ENCODE measurements at places on chromosomes 7 and 10.

DNA sequence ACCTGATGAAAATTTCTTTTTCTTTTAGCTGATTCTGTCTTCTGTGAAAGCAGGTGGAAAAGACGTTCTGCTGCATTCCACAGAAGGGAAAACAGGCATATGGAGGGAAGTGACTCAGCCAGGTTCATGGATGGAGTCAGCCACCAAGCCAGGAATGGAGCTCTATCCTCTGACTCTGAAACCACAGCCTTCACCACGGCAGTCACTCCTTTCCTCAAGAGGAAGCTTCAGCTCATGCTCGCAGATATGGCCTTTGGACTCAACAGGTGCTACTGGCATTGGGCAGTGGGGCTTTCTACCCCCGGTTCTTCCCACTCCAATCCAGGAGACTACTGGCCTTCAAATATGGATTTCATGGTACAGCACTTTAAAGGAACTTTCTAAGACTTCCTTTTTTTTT lies 11.5 kb upstream of the PLAU start:
- no peak for DNase-seq

- no peak for DNase-seq
Measured at GRCh38 chr10:15695852-15696251, 23.9 kb downstream of the ITGA8 start.

GRCh38 chr10:79320820-79321493 lies 26.3 kb upstream of the PPIF start:
- DNase-seq, result no peak

- DNase-seq, result no peak
Measured at GRCh38 chr10:121617176-121617575, 18.9 kb upstream of the FGFR2 start.

DNA sequence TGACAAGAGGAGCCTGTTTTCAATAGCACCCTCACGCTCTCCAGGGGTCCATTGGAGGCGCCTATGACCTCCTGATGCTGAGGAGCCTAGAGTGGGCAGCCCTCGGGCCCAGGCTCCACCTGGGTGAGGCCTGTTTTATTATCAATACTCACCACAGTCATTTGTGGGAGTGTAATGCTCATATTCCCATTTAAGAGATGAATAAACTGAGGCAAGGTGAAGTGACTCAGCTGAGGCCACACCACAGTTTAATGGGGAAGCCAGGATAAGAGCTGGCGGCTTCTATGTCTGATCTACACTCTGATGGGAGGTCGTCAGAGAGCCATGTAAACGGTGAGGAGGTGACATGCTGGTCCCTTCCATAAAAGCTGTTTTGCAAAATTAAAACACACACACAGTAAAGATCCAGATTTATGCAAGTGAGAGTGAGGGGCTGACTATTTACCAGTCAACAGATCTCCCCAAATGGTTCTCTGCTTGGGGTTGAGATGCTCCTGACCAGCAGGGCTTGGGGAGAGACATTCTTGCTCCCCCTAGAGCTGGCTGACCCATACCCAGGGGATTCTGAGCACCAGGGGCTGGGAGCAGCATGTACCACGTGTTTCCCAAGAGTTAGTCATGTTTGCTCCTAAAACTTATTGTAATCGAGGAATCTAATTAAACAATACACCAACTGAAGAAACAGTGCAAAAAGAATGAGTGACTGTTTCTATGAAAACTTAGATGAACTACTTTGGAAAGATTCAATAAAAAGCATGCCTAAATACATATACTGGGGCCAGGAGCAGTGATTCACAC lies 81.0 kb upstream of the INSIG1 start:
- DNase-seq, result no peak

GRCh38 chr10:76998451-76998850 lies 639.2 kb downstream of the KCNMA1 start:
- DNase-seq, result peak; percentile 99

DNA sequence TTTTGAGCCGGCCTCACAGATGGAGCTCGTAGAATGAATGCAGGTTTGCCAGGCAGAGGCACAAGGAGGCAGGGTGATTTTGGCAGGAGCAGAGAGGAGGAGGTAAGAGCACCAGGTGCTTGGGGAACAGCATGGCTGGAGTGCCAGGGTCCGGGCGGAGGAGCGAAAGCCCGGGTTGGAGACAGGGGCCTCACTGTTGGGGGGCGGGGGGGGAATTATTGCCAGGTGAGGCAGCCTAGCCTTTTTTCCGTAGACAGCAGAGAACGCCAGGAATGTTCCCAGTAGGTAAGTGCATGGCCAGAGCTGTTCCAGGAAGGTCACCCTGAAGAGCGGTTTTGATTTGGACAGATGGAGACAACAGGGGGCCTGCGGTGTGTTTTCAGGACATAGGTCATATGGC lies 9.5 kb downstream of the SRRM3 start:
- no peak for DNase-seq

- DNase-seq, result no peak
Measured at GRCh38 chr7:126819197-126819484, 433.6 kb downstream of the GRM8 start.

- DNase-seq, result no peak
Measured at GRCh38 chr7:22791204-22792158, 31.2 kb downstream of the TOMM7 start.

- DNase-seq, result no peak
Measured at GRCh38 chr7:101075646-101076045, 9.6 kb upstream of the TRIM56 start.

GRCh38 chr7:674454-675410 lies 51.8 kb upstream of the DNAAF5 start:
- DNase-seq, result no peak

DNA sequence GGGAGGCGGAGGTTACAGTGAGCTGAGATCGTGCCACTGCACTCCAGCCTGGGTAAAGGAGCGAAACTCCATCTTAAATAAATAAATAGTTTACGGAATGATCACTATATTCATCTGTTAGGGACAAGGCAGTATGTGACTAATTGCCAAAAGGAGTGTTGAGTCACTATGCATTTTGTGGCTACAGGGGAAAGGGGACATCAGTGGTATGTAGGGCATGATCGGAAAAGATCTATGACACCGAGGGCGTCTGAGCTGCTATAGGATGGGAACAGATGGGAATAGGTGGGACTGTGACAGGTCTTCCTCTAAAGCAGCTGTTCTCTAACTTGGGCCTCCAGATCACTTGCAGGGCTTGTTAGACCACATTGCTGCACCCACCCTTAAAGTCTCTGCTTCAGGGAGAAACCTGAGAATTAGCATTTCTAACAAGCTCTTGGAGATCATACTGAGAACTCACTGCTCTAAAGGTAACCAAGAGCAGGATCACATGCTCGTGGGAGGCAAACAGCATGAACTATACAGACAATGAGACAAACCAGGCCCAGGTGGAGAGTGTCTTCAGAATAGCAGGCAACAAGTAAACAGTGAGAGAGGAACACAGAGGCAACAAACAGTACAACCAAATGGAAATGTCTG lies 65.1 kb upstream of the ITGA8 start:
- no peak for DNase-seq

DNA sequence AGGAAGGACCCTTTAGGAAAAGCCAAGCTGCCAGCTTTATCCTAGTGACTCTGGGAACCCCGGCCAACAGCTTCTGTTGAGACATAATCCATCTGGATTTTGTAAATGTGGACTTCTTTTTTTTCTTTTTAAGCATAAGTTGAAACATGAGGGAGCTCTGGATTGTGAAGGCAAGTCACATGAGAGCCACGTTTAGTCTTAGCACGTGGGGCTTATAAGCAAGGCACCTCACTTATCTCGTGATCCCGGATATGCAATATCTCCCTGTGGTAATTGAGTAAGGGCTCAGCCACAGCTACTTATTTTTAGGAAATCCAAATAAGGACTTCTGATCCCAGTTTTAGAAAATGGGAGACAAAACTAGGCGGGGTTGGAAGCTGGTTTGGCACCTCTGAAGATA lies 111.2 kb upstream of the PTN start:
- no peak for DNase-seq

GRCh38 chr10:31322647-31323046 lies 3.6 kb downstream of the ZEB1 start:
- no peak for DNase-seq

GRCh38 chr10:97325754-97326153 lies 6.7 kb downstream of the FRAT1 start:
- DNase-seq, result no peak

DNA sequence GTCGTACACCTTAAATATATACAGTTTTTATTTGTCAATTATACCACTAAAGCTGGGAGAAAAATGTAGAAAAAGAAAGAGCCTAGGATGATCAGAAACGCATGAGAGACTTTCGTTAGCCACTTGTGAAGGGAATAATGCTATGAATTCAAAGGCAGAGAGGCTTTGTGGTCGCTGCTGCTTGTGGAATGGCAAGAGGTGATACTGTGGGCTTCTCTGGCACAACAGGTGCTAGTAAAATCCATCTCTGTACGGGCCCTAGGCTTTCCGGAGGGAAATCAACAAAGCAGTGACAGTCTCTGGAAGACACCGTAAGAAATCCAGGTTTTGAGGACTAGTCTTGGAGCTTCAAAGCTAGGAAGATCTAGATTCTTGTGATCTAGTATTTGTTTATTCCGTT lies 52.6 kb downstream of the LRRC72 start:
- DNase-seq, result no peak

DNA sequence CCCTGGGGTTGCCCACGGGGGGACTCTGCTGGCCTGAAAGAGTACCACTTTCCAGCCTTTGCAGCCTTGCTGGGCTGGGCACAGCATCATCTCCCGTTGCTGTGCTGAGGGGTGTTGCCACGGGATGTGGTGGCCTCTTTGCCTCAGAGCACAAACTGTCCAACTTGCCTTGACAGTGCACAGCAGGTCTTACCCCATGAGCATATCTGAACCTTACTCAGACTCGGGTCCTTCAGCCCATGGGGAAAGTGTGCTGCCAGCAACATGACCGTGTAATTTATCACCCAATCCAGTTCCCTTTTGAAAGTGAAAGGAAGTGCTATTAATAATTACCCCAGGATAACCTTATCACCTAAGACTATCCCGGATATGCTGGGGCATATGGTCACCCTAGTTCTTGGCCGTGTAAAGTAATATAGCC lies 46.8 kb downstream of the TBXAS1 start:
- no peak for DNase-seq

GRCh38 chr7:44073664-44074348 lies 8.4 kb upstream of the PGAM2 start:
- no peak for DNase-seq

DNA sequence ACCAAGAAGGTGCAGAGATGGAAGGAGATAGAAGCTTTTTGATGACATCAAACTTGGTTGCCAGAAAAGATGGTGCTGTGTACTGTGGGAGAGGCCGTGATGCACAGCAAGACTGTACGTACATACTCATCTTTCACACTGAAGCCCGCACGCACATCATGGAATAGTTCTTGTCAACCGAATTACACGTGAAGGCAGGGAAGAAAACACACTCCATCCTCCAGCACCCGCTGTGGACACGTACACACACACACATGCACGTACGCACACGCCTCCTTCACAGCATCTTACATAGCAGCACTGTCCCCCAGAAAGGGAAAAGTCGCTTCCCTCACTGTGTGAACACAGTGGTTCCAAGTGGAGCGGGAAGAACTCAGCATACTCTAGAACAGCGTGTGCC lies 54.5 kb upstream of the DDC start:
- DNase-seq, result no peak
